Renal pelvis (tissue), 12 donors: ENCODE measurements at places on chromosomes 5 and 9. TPM values are rescaled to one million over a fixed set of nuclear protein-coding genes. Genes with fewer than 3 reads are reported as not detected.

GRCh38 chr5:139058121-139058520, 140.0 kb downstream of the SIL1 start:
- no peak for DNase-seq

GRCh38 chr5:163310997-163311396, 126.4 kb upstream of the CCNG1 start:
- no peak for DNase-seq

The FCN2 gene
- 0.68 TPM for polyA plus RNA-seq

DNA sequence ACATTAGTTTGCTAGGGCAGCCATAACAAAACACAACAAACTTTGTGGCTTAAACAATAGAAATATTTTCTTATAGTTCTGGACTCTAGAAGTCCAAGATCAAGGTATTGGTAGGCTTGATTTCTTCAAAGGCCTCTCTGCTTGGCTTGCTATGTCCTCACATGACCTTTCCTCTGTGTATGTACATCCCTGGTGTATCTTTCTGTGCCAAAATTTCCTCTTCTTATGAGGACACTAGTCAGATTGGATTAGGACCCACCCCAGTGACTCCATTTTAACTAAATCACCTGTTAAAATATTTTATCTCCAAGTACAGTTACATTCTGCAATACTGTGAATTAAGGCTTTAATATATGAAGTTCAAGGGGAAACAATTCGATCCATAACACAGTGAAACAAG, 168.9 kb upstream of the CCNH start:
- DNase-seq = no peak

GRCh38 chr9:15711931-15712330, 159.1 kb downstream of the CCDC171 start:
- DNase-seq = no peak

- no peak for DNase-seq
Measured at GRCh38 chr5:141944076-141944475, 13.9 kb downstream of the PCDH12 start.

- DNase-seq = no peak
Measured at GRCh38 chr9:137029058-137029936, 1.3 kb upstream of the ABCA2 start.

DNA sequence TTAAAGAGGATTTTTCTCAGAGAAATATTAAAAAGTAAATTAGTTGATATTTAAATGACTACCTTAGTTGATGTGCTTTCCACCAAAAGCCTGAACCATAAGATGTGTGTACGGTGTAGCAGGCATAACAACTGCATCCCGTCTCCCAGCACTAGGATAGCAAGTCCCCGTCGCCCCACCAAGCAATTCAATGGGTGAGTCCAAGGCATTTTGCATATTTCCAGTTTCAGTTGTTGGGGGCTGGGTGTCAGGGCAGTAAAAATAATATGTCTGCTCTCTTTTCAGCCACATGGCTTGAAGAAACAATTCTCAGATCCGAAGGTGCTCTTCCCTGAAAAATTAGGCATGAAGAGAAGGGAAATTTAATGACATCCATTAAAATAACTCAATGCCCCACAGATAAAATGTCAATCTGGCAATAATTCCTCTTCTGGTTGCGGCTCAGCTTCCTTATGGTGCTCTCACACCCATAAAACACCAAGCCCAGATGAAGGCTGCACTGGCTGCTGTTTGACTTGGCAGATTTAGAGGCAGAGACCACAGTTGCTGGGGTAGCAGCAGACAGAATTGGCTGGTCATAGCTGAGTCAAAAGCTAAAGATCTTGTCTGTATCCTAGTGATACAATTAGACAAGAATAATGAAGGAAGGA, 124.4 kb upstream of the ADCY2 start:
- DNase-seq = no peak
